ENCODE measurements at places on chromosomes 3 and 15. TPM values are rescaled to one million over a fixed set of nuclear protein-coding genes. Genes with fewer than 3 reads are reported as not detected.

The LTK gene
- not detected for total RNA-seq

The LRRC2 gene
- total RNA-seq: 0.07 TPM

The OXSR1 gene
- 48.3 TPM for total RNA-seq

The ITIH4 gene
- total RNA-seq: 2.0 TPM

The ARHGEF26 gene
- total RNA-seq: 1.1 TPM

The P2RY12 gene
- total RNA-seq: not detected

The C3orf70 gene
- total RNA-seq: 0.05 TPM

The GP9 gene
- total RNA-seq: not detected

The ALDH1L1 gene
- 0.71 TPM for total RNA-seq

The KATNBL1 gene
- total RNA-seq: 55.8 TPM
